Occipital lobe (tissue), 3 donors: ENCODE measurements at places on chromosomes 16 and 17. TPM values are rescaled to one million over a fixed set of nuclear protein-coding genes. Genes with fewer than 3 reads are reported as not detected.

DNA sequence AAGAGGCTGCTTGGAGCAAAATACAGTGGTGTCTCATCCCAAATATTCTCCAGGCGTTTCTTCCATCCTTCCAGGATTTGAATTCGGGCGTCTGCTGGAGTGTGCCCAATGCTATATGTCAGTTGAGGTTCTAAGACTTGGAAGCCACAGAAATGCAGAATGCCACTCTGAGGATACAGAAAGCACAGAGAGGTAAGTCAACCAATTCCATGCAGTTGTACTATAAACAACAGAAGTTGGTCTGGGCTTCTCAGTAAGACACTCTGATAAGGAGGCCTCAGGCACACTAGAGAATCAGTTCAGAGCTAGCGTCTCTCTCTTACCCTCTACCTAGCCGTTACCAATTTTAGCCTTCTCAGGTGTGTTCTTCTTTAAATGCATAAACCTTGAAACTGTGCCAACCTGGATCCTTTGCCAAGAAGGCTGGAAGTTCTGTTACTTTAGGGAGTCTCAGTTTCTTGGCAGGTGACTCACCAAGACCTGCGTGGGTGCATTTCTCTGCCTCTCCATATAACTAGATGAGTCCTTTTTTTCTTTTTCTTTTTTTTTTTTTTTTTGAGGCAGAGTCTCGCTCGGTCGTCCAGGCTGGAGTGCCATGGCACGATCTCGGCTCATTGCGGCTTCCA is 15.1 kb downstream of the NQO1 start:
- no peak for DNase-seq

DNA sequence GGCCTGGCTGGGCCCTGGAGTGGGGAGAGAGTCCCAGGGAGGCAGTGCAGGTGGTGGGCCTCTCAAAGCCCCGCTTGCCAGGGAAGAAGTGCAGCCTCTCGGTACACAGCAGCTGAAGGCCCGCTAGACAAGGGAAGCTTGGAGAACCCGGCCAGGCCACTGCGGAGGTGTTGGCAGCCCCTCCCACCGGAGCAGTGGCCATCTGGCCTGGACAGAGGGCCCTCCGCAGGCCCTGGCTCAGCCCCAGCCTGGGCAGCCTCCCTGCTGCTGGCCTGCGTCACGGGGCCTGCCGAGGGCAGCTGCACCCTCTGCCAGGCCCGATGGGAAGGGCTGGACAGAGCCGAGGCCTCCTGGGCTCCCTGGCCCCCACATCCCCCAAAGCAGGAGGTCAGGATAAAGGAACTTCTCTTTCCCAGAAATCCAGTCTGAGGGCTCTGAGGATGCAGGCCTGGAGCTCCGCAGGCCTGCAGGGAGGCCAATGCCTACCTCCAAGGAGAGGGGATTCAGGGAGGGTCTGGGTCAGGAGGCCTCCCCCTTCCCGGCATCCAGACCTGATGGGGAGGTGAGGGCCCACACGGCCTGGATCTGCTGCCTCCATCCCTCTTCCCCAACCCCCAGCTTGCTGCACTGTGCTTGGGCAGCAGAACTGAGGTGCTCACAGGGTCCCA is 4.3 kb downstream of the SPPL2C start:
- DNase-seq: peak; percentile 51

- no peak for DNase-seq
Measured at GRCh38 chr16:2469399-2470233, 1.5 kb upstream of the NTN3 start.

GRCh38 chr16:53849994-53850393 is 146.0 kb downstream of the FTO start:
- no peak for DNase-seq

DNA sequence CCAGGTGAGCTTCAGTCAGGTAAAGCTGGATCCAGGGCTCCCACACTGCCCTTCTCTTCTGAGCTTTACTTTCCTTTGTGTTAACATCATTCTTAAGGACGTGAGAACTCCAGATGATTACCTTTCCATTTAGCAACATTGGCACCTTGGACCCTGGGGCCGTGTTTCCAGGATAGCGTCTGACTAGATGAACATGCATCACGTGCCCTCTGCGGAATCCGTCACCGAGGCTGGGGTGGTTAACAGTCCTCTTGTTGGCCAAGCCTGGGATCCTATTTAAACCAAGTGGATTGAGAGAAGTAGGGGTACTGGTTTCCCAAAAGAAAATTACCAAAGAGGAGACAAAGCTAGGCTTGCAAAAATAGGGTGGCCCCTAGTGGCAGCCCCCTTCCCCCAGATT is 3.9 kb upstream of the LAT start:
- no peak for DNase-seq

GRCh38 chr16:169014-169413 is 3.2 kb downstream of the HBM start:
- DNase-seq: no peak

- DNase-seq: no peak
Measured at GRCh38 chr17:44807093-44807816, 22.8 kb downstream of the GJC1 start.

- DNase-seq: no peak
Measured at GRCh38 chr17:9162275-9162985, 141.1 kb downstream of the NTN1 start.

DNA sequence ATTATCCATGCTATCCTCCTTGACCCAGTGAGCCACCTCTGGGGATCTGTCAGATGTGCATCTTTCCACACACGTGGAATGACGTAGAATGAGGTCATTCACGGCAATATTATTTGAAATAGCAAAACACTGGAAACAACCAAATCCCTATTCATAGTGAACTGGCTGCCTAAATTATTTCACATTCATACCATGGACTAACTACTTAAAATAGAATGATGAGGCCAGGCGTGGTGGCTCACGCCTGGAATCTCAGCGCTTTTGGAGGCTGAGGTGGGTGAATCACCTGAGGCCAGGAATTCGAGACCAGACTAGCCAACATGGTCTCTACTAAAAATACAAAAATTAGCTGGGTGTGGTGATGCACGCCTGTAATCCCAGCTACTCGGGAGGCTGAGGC is 75.5 kb downstream of the RAP1GAP2 start:
- DNase-seq: no peak

DNA sequence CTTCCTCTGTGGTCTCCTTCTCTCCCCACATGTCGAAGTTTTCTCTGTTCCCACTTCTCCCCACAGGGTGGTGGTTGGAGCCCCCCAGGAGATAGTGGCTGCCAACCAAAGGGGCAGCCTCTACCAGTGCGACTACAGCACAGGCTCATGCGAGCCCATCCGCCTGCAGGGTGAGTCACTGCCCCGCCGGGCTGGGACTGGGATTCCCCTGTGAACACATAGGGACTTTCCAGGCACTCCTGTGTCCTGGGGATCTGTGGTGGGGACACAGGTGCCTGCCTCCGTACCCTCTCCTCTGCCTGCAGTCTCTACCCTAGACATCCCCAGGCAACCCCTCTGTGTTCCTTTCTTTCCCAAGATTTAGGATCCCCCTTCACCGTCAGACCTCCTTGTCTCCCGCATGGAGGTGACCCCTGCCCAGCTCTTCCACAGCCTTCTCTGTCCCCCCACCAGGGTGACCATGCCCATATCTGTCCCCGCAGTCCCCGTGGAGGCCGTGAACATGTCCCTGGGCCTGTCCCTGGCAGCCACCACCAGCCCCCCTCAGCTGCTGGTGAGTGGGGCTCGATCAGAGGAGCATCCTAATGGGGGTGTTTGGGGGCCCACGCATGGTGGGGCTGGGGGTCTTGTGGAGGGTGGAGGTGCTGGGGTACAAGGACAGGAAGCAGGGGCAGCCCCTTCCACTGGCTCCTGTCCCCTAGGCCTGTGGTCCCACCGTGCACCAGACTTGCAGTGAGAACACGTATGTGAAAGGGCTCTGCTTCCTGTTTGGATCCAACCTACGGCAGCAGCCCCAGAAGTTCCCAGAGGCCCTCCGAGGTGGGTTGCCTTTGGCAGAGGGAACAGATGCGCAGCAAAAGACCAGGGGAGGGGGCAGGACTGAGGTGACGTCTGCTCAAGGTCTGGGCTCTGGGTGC is 5.8 kb downstream of the ITGAM start:
- no peak for DNase-seq

DNA sequence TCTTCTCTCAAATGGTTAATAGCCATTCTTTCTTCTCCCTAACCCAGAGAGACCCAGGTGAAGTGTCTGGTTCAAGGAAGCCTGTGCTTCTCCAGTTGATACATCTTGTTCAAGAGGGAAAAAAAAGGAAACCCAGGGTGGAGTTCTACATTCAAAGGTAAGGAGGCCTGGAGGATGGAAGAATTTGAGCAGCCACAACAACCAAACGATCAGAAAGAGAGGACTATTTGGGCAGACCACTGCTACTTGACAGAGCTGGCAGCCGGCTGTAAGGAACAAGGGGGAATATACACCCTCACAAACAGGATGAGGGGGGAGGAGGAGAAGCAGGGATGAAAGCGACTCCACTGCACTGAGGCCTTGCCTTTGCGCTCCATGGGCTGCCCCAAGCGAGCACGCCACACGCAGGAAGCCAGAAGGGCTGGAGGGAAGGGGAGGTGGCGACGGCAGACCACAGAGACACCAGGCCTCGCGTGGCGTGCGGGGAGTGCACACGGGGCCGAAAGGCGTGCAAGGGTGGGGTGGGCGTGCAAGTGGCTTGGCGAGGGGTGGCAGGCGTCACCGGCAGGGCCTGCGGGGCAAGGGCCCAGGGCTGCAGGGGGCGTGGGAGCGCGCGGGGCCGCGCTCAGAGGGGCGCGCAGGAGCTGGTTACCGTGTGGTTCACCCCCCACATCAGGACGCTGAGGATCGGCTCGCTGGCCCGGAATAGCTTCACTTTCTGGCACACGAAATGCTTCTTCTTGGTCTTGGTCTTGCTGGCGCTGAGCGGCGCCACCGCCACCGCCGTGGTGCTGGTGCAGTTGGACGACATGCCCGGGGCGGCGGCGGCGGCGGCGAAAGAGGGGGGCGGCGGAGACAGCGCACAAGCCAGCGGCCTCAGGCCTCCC is 499 bp downstream of the PIP4K2B start:
- DNase-seq: peak; percentile 31

GRCh38 chr17:19492141-19492540 is 41.5 kb upstream of the SLC47A1 start:
- DNase-seq: no peak

- no peak for DNase-seq
Measured at GRCh38 chr17:19558946-19559345, 25.3 kb downstream of the SLC47A1 start.

Gene CES4A
- total RNA-seq: 15.4 TPM

Gene CCL4L2
- total RNA-seq: 17.3 TPM

Gene ACSM3
- 0.47 TPM for total RNA-seq
